Activated T-helper 17 cell treated with anti-CD3 and anti-CD28 coated beads, Interleukin-2, amount 50 U/mL, for 72 hours (primary cell): ENCODE measurements at places on chromosomes 2 and 18. TPM values are rescaled to one million over a fixed set of nuclear protein-coding genes. Genes with fewer than 3 reads are reported as not detected.
A peak's percentile ranks its signal among the peaks of the same experiment; 100 is the strongest.

The UGT1A8 gene
- not detected for total RNA-seq

The EIF2AK2 gene
- total RNA-seq, result 45.1 TPM

- peak; percentile 99 for ATAC-seq
Measured at GRCh38 chr2:135245071-135245470, 193.0 kb downstream of the RAB3GAP1 start.

The ADD2 gene
- total RNA-seq, result 7.4 TPM

DNA sequence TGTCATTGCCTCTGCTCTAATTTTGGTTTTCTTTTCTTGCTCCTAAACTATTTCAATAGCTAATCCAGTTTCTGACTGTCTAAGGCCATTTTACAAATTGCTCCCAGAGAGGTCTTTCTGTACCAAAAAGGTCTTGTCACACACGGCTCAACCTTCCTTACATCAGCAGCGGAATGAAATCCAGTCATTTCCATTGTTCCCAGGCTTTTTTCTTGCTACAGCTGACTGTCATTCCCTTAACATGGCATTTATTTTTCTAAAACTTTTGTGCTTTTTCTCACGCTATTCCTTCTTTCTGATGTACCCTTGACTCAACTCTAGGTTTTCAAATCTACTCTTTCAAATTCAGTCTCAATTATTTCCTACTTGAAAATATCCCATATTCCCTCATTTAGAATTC is 24.3 kb downstream of the FAM171B start:
- no peak for ATAC-seq

GRCh38 chr18:37653618-37654017 is 88.0 kb upstream of the CELF4 start:
- no peak for ATAC-seq

DNA sequence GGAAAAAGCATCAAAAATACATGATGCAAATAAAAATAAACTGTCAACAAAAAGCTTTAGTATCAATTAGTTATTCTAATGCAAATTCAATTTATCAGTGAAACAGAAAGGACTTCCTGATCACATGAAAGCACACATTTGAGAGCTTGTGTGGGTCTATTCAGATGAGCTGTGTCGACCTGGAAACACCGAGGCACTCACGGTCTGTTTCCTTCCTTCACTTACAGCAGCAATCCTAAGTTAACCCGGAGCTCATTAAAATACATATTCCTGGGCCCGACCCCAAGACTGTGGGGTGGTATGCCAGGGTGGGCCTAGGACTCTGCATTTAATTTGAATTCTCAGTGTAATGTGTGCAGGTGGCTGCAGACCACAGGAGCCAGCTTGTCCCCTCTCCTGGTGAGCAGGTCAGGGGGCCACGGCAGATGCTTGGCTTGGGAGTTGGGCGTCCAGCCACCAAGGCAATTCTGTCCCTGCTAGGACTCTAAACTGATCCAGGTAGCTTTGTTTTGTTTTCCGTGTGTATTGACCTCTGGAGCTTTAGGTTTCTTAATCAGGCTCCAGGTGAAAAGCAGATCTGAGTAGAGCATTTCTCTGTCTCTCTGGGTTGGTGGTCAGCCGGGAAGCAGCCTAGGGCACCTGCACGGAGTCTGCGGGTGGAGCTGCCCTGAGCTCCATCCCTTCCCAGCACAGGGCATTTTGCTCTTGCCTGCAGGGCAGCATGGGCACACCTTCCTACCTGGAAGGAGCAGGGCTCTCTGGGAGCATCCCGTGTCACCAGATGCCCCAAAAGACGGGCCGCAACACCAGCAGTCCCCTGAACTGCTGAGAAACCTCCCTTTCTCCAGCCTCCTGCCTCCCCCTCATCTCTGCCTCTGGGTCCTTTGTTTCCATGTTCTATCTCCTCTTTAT is 9.0 kb downstream of the MBP start:
- ATAC-seq, result no peak

DNA sequence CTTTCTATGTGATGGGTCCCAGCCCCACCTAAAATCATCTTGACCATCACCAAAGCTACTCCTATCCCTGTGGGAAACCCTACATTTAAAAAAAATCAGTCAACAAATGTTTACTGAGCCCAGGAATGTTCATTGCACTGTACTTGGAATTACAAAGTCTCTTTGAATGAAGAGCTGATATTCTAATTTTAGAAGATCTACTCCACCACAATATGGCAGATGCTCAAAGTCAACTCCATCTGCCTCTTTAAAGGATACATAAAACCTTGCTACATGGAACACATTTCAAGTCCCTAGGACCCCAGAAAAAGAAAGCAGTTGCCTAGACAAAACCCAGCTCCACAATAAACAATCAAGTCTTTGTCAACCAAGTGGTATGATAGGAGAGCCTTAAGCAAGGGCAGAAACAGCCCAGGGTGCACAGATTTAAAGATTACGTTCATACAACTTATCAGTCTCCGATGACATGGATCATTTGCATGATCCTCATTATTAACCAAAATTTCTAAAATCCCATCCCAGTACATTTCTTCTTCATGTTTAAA is 234.3 kb upstream of the ACVR2A start:
- ATAC-seq, result no peak

The UCN gene
- total RNA-seq, result 1.7 TPM

The CD8A gene
- 2.7 TPM for total RNA-seq

The ABCG8 gene
- not detected for total RNA-seq

GRCh38 chr18:11733031-11733430 is 44.0 kb downstream of the GNAL start:
- peak; percentile 77 for ATAC-seq

The LYPD6B gene
- total RNA-seq, result not detected

DNA sequence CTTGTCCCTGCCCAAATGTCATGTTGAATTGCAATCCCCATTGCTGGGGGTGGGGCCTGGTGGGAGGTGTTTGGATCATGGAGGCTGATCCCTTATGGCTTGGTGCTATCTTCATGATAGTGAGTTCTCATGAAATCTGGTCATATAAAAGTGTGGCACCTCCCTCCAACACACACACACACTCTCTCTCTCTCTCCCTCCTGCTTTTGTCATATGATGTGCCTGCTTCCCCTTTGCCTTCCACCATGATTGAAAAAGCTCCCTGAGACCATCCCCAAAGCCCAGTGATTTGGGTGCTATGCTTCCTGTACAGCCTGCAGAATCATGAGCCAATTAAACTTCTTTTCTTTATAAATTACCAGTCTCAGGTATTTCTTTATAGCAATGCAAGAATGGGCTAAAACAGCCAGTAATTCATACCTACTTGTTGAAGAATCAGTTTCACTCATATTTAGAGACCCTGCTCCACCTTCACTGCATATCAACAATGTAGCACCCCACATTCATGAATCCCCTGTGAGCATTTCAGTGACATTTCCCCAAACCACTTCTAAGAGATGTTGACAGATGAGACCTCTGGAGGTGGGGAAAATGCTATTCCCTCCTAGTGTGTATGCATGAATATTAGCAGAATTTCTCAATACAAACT is 54.8 kb upstream of the STK17B start:
- ATAC-seq, result no peak

The MALL gene
- 0.13 TPM for total RNA-seq

- ATAC-seq, result no peak
Measured at GRCh38 chr2:223042704-223043118, 9.3 kb upstream of the KCNE4 start.

- ATAC-seq, result no peak
Measured at GRCh38 chr2:139967665-139968064, 1187.5 kb upstream of the NXPH2 start.

The ALK gene
- total RNA-seq, result not detected

DNA sequence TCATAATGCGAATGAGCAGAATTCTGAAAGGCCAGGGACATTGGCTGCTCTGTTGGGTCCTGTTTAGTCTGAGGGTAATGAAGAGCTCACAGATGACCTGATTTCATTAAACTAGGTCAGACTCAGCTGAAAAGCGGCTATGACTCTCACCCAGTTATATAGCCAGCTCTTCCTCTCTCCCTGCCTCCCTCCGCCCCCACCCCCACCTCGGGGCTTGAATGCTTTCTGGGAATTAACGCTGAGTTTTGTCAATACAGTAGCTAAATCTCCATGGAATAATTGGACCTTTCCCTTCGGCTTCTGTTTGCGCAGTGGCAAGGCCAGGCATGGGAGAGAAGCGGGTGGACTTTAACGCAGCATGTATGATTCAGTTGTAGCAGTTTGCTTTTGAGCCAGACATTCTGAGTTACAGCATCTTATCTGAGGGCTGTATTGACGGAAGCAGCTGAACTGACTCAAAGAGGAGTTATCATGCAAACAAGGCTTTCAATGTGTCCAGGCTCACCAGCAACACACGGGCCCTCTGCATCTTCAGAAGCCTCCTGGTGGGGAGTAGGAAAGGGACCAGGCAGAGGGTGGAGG is 110.6 kb downstream of the MYCN start:
- no peak for ATAC-seq

GRCh38 chr2:113877711-113878598 is 11.9 kb upstream of the ACTR3 start:
- peak; percentile 25 for ATAC-seq

The CCBE1 gene
- total RNA-seq, result 0.08 TPM

GRCh38 chr18:25805323-25805722 is 285.1 kb downstream of the SS18 start:
- ATAC-seq, result no peak

The DNER gene
- total RNA-seq, result not detected

The TRIB2 gene
- 17.4 TPM for total RNA-seq

DNA sequence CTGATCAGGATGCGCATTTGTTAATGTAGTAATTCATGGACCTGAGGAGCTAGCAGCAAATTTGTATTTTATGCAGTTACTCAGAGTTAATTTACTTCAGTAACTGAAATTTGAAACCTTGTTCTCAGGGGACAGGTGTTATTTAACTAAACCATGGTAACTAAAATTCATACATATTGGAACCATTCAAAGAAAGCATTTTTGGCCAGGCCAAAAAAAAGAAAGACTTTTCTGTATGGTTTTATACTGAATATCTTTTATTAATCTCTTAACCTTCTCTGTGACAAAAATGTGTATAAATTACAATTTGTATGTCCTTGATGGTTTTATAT is 4.4 kb upstream of the KLHL23 start:
- no peak for ATAC-seq

- no peak for ATAC-seq
Measured at GRCh38 chr2:204946892-204947291, 401.6 kb downstream of the PARD3B start.

- no peak for ATAC-seq
Measured at GRCh38 chr2:162050513-162050961, 23.5 kb downstream of the DPP4 start.

- ATAC-seq, result peak; percentile 44
Measured at GRCh38 chr2:98730053-98730706, 752 bp downstream of the MGAT4A start.

- ATAC-seq, result peak; percentile 92
Measured at GRCh38 chr2:237923481-237924163, 43.2 kb upstream of the UBE2F start.

- ATAC-seq, result no peak
Measured at GRCh38 chr18:32476106-32476505, 5.4 kb upstream of the GAREM1 start.

The LYG1 gene
- total RNA-seq, result 1.3 TPM

DNA sequence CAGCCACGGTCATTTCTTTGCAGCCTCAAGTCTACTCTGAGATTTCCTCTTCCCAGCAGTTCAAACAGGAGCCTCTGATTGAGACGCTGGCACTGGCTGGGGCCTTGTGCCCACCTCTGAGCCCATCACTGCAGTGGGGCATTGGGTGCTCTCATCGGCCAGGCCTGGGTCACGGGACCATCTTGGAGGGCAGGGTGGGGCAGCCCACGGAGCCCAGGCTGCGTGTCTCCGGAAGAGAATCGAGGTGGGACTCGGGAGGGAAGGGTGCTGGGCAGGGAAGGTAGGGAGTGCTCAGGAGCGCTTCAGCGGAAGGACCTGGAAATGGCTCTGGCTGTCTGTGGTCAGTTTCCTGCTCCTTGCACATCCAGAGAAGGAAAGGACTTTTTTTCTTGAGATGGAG is 82.4 kb downstream of the RTP5 start:
- no peak for ATAC-seq

- no peak for ATAC-seq
Measured at GRCh38 chr2:68558576-68558975, 84.8 kb upstream of the PROKR1 start.

The CTDP1 gene
- 48.5 TPM for total RNA-seq

- ATAC-seq, result no peak
Measured at GRCh38 chr2:29751390-29751789, 170.0 kb downstream of the ALK start.

DNA sequence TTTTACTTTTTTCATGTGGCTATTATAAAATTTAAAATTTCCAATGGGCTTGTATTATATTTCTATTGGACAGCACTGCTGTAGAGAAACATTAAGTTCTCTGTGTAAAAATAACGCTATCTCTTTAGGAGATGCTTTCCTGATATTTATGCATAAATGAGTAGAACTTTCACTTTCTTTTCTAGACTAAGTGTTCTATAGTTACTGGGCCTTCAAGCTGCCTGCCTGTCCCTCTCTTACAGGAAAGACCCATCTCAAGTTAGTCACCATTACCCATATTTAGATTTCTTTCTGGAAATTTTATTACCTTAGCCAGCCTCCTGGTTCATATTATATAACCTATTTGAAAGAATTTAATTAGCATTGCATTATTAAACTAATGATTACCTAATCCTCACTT is 4.8 kb downstream of the ITGA4 start:
- ATAC-seq, result peak; percentile 22

GRCh38 chr18:74382481-74383017 is 66.9 kb downstream of the C18orf63 start:
- ATAC-seq, result no peak

DNA sequence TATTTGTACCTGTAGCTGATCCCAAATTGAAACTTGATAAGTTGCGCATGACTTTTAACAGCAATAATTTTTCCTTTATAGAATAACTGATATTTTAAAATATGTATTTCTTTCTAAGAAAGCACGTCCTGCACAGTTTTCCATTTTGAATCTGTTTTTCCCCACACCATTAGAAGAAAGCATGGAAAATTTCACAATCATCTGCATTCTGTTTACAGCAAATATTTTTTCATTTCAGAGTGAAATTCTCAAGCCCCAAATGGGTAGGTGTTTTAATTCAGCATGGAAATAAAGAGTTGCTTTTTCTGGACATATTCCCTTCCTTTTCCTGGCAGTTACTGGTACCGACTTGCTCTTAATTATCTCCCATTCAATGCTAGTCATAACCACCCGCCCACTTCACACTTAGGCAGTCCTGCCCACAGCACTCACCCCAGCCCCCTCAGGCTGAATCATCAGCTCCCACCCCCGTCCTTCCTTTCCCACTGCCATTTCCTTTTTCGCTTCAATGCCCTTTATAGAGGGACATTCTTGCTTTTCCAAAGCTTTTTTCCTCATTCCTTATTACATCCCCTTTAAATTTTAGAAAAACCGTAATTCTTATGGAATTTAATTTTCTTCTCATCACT is 89.2 kb upstream of the GLS start:
- peak; percentile 64 for ATAC-seq

GRCh38 chr2:99458529-99458928 is 31.3 kb downstream of the REV1 start:
- no peak for ATAC-seq

The FAM117B gene
- total RNA-seq, result 26.1 TPM

GRCh38 chr2:54523324-54523959 is 67.3 kb downstream of the SPTBN1 start:
- no peak for ATAC-seq

DNA sequence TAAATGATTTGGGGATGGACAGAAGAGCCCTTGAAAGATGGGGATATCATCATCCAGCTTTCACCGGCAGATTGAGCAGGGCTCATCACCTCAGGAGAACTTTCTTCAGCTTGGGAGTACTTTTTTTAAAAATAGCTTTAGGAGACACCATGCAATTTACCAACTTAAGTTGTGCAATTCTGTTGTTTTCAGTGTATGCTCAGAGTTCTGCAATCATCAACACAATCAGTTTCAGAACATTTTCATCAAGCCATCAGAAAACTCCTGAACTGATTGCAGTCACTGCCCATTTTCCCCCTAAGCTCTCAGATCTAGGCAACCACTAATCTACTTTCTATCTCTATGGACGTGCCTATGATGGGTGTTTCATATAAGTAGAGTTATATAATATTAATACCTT is 117.7 kb downstream of the CRIM1 start:
- no peak for ATAC-seq
